ENCODE measurements at places on chromosomes 13 and 19.

DNA sequence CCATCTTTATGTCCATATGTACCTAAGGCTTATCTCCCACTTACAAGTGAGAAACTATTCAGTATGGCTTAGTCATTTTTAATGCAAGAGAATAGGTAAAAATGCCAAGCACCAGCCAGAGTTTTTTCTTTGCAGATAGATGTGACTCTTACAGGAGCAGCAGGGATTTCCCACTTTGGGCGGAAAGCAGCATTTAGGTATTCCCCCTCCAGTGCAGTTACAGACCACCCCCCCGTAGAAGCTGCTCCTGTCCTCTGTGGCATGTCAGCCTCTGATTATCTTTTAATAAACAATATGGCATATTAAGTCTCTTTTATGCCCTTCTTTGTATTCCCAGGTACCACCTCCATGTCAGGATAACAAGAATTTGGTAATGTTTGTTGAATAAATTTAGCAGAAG lies 24.7 kb upstream of the USPL1 start:
- DNase-seq, result no peak

GRCh38 chr19:57273014-57273413 lies 7.3 kb upstream of the ZNF460 start:
- DNase-seq, result no peak

DNA sequence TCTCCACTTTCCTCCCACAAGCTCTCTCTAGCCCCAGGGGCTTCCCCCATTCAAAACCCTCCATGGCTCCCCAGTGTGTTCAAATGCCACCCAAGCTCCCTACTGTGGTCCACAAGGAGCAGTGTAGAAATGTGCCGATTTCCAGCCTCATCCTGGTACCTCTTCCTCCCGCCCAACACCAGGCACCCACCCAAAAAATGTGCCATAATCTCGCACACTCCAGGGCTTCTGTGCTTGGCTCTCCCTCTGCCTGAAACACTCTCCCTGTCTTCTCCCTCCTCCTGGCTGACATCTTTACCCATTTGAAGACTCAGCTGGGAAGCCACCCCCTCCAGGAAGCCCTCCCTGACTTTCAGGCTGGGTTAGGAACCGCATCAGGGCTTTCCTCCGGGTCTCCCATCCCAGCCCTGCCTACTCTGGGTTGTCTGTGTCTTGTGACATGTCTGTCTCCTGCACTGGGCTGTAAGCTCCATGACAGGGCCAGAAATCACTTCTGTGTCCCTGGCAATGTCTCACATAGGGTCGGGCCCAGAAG lies 16.6 kb upstream of the MEIS3 start:
- no peak for DNase-seq

DNA sequence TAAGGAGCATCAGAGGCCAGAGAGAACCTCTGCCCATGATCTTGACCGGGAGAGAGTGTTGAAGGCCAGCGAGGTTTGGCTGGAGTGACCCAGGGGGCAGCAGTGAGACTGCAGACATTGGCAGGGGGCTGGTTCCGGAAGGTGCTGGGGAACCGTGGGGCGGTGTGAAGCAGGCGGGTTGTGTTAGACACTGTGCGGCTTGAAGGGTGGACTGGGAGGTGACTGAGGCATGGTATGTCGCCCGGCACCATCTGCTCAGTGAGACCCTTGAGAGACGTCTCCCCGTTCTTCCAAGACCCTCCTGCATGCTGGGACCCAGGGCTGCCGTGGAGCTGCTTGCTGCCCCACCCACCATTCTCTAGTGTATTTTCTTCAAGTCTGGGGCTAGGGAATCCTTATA lies 24.6 kb downstream of the CARM1 start:
- no peak for DNase-seq

DNA sequence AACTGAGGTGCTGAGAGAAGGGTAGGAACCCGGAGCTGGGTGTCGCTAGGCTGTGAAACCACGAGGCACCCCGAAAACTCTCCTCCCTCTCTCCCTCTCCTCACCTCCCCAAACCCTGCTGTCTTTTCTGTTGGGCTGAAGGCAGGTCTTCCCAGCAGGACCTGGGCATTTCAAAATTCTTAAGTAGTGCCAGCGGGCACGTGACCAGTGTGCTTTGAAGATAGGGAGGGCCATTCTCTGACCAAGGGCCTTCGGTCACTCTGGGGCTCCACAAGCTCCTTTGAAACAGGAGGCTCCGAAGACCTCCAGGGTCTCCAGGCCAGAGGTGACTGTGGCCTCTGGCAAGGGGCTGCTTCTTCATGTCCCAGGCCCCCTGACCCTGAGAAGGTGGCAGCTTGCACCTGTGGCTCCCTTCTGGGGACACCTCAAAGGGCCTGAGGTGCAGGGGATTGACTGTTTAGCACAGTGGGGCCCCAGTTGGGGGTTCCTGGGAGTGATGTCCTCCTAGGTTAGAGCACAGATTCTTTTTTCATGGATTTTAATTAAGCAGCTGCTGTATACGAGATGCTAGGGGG lies 48.3 kb downstream of the DNM2 start:
- DNase-seq, result no peak

DNA sequence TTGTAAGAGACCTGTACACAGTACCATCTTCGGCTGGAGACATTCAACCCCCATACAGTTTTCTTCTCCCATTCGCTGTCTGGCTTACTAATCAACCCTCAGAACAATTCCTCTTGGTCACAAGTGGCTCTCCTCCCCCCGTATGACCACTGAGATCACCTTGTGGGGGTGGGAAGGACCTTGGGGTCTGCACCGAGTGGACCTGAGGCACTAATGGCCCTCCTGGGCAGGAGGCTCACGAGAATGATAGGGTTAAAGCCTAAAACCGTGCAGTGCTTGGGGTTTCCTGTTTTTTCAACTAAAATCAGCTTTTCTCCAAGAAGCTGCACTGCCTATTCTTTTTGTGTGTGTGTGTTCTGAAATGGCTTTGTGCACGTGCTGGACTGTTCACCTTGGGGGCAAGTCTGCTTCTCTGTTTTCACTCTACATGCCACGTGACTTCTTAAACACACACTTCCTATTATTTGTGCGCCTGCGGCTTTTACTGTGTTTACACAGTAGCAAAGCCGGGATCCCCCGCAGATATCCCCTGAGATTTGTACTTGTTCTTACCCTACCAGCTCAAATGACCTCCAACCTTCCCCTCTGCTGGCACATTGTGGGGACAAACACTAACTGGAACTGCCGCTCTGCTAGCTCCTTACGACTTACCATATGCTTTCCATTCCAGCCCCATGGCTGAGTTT lies 12.3 kb downstream of the RBM26 start:
- DNase-seq, result no peak

DNA sequence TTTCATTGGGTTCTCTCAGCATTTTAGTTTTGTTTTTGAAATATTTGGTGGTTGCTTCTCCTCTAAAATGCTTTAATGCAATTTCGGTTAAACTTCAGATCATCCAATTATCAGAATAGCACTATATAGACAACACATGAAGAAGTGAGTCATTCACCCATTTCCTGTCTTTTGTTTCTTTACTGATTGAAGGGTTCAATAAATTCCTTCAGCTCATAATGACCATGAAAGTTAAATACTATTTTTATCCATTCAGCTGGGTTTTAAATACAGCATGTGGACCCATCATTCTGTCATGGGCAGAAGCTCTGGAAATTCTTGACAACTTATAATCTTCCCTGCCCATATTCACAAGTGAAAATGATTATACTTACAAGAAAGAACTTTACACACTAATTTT lies 187.2 kb downstream of the ITGBL1 start:
- DNase-seq, result no peak

DNA sequence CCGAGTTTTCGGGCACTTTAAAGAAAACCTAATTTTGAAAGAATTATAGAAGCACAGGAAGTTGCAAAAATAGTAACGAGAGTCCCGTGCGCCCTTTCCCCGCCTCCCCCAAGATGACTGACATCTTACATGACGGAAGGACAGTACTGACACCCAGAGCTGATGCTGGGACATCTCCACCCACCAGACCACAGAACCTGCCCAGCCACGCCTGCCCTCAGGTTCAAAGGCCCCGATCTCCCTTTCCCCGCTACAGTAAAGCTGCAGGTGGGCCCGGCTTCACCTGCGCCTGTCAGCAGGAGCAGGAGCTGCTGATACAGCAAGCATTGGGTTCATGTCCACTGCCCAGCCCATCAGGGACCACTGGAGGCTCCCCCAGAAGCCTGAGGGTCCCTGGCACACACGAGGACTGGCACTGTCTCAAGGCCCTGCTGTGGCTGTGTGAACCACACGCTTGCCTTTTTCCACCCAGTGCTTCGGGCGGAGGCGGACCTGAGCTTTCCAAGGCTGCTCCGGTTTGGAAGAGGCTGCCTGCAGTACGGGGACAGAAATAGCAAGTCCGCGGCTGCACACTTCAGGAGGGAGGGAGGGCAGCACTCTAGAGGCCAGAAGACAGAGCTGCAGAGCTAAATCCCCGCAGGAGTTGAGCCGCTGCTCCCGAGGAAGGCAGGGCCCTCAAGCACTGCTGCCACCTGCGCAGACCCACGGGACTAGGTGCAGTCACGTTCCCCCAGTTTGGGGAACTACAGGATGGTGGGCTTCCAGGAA lies 8.7 kb downstream of the MAP2K2 start:
- DNase-seq, result peak; percentile 34

DNA sequence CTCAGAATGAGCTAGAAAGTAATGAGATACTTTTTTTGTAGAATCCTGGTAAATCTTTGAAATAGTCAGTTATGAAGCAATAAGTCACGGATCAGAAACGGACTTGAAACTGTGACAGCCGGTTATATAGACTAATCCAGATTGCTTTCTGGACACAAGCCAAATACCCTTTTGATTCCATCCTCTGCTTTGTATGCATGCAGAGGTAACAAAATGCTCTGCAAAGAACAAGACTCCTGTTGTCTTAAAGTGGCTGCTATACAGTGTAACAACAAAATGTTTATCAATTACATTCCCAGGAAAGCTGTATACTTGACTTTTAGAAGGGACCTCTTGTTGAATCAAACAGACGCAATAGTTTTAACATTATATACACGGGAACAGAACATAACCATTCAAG lies 66.5 kb upstream of the STARD13 start:
- no peak for DNase-seq

GRCh38 chr19:49930483-49931011 lies 1.2 kb upstream of the NUP62 start:
- no peak for DNase-seq

GRCh38 chr13:50577806-50578205 lies 265.7 kb downstream of the DLEU7 start:
- DNase-seq, result no peak

GRCh38 chr13:45807520-45808099 lies 43.9 kb downstream of the SIAH3 start:
- DNase-seq, result no peak

DNA sequence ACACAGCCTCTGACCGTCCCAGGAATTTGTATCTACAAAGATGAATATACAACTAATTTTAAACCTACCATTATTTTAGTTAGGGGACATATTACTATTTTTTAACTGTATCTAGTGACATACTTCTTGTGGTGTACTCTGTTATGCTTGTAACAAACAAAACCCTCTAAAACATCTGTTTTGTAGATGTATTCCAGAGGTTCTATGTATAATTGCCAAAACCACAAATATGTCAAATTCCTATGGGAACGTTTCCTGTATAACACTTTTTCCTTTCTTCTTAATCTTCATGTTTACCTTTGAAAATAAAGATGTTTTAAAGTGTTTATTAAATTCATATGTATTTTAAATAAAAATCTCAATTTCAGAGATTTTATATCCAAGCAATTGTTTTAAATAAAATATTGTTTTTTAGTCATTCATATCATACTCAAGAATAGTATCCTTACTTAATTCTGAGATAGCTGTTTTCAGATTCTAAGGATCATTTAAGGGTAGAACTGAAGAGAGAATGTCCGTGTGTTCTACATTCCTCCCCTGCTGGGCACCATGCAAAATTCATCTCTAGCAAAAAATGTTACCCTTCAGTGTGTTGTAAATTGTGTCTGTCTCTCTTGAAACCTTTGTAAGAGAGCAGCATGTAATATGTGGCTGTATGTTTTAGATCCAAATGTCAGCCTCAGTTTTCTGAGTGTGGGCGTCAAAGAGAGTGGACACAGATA lies 1327.7 kb downstream of the EFNB2 start:
- DNase-seq, result no peak

- no peak for DNase-seq
Measured at GRCh38 chr13:20311596-20311995, 79.5 kb upstream of the GJB6 start.

DNA sequence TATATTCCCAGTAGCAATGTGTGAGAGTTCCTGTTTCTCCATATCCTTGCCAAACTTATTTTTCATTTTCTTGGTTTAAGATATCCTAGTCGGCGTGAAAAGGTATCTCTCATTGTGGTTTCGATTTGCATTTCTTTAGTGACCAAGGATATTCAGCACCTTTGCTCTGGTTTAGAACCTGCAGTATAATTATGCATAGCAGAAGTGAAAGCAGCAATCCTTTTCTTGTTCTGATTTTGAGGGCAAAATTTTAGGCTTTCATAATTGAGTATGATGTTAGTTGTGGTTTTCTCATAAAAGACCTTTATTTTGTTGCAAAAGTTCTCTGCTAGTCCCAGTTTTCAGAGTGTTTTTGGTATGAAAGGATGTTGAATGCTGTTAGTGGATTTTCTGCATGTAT lies 491.0 kb downstream of the FGF9 start:
- DNase-seq, result no peak

GRCh38 chr19:45038931-45039893 lies at the start of gene CLASRP:
CLASRP (plus strand) TSS chr19:45039045; CDS start chr19:45040213, 1,168 bp downstream.
- DNase-seq, result peak; percentile 68

DNA sequence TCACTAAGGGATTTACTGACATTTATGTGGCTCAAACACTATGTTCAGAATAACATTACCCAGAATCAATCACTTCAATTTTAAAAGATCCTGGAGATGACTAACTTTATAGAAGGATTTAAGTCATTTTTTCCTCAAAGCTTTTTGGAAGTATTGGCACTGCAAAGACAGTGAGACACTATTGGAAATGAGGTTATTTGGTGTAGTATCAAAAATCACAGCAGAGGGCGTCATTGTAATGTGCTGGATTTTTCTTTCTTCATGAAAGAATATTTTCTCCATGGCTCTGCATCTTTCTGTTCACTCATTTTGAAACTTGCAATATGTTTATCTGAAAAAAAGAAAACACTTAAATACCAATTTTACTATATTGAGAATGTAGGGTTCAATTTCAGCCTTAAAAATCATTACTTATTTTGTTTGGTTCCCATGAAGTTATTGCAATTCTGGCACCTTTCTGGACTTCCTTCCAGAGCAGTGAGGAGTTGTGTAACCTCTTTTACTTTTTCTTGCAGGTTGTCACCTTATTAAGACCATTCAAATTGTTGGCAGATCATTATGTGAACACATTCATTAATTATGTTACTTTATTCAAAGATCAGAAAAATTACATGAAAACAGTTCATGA lies 3.7 kb upstream of the CSNK1A1L start:
- no peak for DNase-seq

GRCh38 chr19:48625891-48626327 lies 6.6 kb downstream of the SPHK2 start:
- DNase-seq, result no peak

DNA sequence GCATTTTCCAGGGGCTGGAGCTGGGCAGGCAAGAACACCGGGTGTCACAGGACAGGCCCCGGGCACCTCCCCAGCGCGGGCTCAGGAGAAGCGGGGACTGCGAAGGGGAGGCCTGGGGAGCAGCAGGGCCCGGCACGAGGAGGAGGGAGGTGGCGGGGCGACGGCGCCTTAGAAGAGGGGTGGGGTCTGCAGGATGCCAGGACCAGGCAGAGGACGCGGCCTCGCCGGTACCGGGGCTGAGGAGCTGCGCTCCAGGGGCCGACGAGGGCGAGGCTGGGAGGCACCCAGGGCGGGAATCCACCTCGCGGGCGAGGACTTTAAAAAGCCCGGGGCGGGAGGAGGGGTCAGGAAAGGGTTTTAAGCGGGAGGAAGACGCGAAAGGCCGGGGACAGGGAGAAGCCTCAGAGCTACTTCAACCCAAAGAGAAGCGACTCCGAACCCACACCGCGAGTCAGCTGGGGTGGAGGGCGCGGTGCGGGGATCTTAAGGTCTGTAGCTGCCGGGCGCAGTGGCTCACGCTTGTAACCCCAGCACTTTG lies 665 bp downstream of the ZNF347 start:
- DNase-seq, result peak; percentile 16
